ENCODE measurements at places on chromosomes 3 and 15.

DNA sequence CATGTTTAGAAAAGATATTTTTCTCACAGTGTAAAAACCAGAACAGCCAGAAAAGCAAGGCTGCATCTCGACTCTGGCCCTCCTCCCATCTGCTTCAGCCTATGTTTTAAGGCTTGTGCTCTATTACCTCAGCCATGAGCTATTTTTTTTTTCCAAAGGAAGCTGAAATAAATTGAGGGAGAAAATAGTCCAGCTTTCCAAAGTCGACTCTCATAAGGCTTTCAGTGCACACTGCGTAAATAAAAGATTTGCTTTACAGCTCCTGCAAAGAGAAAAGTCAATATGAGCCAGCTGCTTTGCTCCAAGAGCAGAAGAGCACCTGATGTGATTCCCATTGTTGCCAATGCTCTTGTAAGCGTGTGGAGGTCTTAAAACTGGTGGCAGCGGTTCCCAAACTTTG is 26.7 kb downstream of the SCG3 start:
- DNase-seq, result no peak

- DNase-seq, result no peak
Observed at GRCh38 chr15:65275728-65276126, 11.0 kb downstream of the PARP16 start.

DNA sequence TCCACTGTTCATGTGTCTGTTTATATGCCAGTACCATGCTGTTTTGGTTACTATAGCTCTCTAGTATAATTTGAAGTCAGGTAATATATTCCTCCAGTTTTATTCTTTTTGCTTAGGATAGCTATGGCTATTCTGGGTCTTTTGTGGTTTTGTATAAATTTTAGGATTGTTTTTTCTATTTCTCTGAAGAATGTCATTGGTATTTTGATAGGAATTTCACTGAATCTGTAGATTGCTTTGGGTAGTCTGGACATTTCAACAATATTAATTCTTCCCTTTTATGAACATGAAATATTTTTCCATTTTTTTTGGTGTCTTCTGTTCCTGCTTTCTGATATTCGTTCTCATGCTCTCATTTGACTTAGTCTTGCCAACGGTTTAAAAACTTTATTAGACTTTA is 39.6 kb downstream of the GREM1 start:
- no peak for DNase-seq

DNA sequence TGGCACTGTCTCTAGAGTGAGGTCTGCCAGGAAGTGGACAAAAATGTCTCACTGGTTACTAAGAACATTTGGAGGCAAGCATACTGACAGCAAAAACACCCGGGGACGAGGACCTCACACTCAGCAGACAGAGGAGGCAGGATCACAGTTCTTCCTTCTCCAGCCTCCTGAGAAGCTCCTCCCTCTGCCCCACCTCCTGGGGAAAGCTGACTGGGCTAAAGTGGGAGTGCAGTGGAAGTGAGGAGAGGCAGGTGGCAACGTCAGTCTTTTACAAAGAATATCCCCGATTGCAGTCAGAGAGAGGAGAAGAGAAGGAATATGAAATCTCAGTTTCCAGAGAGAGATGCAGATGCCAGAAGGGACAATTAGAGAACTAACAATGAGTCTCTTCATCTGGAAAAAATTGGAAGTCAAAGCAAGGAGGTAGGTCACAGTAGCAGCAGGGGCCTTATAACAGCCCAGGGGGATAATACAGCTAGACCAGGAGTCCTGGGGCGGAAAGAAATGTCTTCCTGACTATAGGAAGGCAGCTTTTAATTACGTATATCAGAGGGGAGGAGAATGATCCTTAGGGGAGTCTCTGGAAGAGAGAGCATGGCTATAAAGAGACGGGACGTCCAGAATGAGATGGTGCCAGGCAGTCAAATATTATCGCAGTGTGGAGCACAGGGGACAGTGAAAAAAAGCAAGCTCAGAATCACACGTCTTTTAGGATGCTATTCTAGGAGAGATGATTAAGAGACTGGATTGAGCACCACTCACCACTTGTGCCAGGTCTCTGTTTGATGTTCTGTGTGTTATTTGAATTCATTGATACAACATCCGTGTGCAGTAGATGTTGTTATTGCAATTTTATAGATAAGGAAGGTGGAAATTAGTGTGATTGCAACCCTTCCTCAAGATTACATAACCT is 47.2 kb downstream of the LEO1 start:
- no peak for DNase-seq

DNA sequence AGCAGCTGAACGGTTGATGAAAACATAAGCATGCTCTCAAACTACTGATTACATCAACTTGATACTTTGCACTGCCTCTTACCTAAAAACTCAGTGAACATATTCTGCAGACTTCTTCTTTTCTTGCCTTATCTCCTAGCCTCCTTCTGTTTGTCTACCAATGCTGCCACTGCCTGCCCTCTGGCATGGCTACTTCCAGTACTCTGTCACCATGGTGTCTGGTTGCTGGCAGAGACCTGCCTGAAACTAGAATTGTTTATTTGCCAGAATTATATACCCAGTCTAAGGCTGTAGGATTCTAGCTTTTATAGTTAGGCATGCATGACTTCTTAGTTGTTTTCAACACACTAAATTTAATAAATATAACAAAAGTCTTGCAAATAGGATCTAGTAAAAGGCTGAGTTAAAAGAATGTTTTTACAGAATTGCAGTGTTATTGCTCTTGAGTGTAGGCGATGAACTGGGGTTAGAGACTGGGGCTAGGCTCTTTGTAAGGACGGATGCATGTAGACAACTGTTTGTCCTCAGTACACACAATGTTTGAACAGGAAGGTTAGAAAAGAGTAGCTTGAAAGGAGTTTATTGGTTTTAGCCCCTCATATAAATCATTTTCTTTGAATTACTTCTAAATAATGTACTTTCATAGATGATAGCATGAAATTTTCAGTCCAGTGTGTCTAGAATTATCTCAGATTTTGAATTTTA is 116.3 kb downstream of the KCNAB1 start:
- DNase-seq, result no peak

DNA sequence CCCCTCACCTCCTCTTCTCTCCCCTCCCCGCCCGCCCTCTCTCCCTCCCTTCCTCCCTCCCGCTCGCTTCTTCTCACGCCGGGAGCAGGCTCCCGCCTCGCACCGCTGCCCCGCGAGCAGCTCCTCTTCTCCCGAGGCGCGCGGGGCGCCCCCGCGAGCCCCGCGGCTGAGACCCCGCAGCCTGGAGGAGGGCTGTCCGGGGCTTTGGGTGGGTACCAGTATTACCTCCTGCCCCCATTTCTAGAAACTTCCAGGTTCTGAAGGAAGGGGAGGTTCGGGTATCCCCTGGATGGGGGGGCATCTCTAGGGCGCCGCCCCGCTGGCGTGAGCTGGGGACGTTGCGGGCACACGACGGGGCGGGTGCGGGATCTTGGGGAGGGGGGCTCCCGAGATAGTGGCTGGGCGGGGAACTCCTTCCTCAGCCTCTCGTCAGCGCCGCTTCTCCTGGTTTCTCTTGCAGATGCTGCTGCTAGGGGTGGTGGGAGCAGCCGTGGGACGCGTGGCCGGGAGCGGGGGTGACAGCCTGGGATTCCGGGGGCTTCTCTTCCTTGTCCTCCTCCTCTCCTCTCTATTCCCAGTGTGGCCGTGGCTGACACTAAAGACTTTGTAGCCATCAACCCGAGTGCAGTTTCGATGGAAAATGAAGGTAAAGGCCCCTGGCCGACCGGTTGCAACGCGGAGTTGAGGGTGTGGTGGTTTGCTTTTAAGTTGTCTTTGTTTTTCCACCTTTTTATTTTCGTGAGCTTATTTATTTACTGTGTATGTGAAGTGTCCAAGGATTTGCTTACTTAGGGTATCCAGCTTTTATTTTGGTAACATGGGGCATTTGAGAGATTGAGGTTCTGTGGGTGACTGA is 474 bp downstream of the ATP2C1 start:
- peak; percentile 73 for DNase-seq

GRCh38 chr15:50854601-50855490 is 53.6 kb upstream of the AP4E1 start:
- DNase-seq, result no peak

- no peak for DNase-seq
Observed at GRCh38 chr15:77068633-77069032, 2.3 kb downstream of the TSPAN3 start.

DNA sequence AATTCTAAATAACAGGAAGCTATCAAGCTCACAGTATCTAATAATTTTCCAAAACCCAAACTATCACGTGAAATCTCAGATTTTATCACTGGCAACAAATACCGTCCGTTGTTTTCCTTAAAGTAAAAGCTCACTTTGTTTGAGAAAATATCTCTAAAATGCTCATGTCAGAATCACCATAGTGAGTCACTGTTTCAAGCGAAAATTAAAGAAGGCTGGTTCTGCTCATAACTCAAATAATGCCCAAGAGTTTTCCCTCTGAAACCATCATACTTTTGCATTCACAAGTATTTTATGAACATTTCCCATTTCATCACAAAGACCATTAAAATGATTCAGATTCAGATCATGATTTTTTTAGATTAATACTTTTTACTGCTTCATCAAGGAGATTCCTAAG is 50.6 kb downstream of the TBL1XR1 start:
- DNase-seq, result no peak

- no peak for DNase-seq
Observed at GRCh38 chr3:171199473-171199829, 172.9 kb upstream of the SLC2A2 start.

DNA sequence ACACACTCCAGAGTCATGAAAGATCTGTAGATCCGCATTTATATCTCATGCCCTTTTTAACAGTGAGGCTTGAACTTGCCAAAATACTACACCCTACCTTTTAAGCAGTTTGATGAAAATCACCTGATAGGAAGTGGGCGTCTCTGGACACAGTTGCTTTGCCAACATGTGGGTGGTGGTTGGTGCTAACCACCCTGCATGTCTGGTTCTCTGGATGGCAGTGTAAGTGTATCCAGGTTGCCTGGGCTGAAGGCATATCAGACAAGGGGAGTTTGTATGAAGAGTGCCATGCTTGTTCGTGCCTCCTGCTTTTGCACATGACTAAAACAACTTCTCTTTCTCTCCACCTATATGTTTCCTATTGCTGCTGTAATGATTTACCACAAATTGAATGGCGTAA is 159.6 kb downstream of the GHSR start:
- DNase-seq, result no peak

- no peak for DNase-seq
Observed at GRCh38 chr3:104939196-104939595, 427.5 kb upstream of the ALCAM start.

GRCh38 chr3:138513090-138513843 is 78.9 kb downstream of the ESYT3 start:
- DNase-seq, result no peak

DNA sequence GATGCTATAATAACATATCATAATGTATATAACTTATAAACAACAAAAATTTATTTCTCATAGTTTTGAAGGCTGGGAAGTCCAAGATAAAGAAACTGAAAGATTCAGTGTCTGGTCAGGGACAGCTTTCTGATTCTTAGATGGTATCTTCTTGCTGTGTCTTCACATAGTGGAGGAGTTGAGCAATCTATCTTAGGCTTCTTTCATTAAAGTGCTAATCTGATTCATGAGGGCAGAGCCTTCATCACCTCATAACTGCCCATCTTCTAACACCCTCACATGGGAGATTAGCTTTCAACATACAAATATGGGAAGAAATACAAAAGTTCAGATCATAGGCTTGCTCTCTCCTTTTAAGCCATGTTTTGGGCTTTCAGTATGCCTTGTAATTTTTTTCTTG is 774.8 kb upstream of the EPHA6 start:
- no peak for DNase-seq

DNA sequence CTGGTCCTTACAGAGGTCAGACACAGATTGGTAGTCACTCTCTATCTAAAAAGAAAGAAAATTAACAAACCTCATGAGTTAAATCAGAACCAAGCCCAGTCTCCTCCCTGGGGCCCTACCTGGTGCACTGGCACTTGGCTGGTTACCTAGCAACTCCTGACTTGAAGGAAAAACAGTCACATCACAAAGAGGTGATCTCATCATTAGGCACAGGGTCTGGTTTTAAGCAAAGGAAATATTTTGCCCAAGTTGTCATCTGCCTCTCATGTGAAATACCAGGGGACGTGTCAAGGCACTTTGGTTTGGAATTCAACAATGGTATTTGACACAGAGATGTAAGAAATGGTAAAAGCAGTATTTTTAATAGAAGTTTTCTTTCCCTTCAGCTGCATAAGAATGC is 47.7 kb upstream of the FMN1 start:
- no peak for DNase-seq

DNA sequence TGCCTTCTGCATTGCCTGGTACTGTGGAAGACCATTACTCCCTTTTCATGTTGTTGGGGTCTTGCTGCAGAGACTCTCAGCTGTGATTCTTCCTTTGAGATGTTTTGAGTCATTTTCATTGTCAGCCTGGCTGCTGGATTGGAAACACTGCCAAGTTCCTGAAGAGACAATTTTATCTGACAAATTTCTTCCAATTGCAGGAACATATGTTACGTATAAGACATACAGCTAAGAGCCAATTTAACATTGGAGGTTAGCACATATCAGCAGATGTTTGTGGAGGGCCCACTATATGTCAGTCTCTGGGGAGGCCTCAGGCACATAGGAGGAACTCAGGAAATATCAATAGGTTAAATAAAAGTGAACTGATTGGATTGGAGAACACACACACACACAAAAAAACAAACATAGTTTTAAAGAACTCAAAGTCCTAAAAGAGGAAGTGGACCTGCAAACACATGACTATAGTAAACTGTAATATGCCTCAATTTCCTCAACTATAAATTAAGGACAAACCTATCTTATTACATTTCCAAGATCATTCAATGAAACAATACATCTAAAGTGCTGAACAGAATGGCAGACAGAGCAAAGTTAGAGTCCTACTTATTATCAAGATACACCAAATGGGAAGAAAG is 172.3 kb downstream of the MYRIP start:
- no peak for DNase-seq

- no peak for DNase-seq
Observed at GRCh38 chr15:53203454-53203853, 413.3 kb upstream of the ONECUT1 start.

- no peak for DNase-seq
Observed at GRCh38 chr15:50257924-50258323, 7.6 kb downstream of the HDC start.

GRCh38 chr15:41051139-41051538 is 64.9 kb downstream of the INO80 start:
- no peak for DNase-seq

DNA sequence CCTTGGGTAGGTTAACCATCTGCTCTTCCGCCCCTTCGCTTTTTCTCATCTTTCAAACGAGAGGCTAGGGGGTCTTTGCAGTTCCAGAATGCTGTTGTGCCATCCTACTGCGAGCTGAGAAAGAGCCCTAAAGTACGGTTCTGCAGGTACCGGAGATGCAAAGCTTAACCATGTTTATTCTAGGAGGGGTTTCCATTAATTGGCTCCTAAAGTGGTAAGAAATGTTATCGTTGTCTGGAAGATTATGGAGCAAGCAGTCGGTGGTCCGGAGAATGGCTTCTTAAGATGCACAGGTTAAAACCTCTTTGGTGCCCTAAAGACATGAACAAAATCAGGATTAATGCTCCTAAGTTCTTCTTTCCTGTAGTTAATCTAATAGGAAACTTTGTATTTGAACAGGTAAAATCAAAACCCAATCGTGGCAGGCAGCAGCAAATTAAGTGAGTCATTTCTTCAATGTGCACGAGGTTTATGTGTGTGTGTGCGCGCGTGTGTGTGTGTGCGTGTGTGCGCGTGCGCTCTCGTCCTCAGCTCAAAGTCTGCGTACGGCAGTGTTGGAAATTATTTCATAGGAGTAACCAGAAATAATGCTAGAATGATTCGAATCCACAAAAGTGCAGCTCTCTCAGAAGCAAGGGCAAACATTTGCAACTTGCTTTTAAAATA is 772 bp downstream of the FAM81A start:
- DNase-seq, result no peak

GRCh38 chr15:48479751-48480150 is 148.5 kb downstream of the DUT start:
- DNase-seq, result no peak

- no peak for DNase-seq
Observed at GRCh38 chr3:49351521-49352011, 6.6 kb downstream of the GPX1 start.
